ENCODE measurements at places on chromosomes 7 and 10. TPM values are rescaled to one million over a fixed set of nuclear protein-coding genes. Genes with fewer than 3 reads are reported as not detected.

UCN3 gene
- not detected for total RNA-seq

DNA sequence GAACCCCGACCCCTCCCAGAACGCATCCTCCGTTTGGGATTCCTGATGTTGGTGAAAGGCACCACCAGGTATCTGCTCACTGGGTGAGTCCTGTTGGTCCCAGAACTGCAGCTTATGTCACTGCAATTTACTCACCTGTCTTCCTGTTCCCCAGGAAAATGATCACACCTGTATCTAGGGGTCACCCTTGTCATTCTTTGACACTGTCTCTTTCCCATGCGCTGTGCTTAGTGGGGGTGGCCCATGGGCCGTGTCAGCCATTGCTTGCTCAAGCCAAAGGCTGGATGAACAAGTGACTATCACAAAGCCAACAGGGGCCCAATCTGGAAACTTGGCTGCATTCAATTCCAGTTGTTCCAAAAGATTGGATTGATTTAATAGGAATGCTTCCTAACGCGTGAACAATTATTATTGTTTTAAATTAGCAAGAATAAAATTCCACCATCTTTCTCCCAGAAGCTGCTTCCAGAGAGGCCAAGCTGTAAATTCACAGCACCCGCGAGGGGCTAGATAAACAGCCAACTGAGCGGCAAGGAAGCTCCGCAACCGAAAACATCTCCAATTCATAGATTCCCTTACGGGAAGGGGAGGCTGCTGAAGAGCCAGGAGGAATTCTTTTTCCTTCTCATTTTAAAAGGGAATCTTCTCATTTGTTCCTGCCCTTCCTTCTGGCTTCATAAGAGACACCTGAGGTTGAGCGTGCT lies 134.8 kb upstream of the ZMIZ1 start:
- H3K27ac ChIP-seq: no peak overlapping the region
- H3K36me3 ChIP-seq: no peaks in the 10 kb centered on the region
- DNase-seq: no peak

ZNF365 gene
- not detected for total RNA-seq

IDI2 gene
- not detected for total RNA-seq

- peak overlapping the region; percentile 89 for H3K4me3 ChIP-seq
- peak; percentile 50 for DNase-seq
- H3K36me3 ChIP-seq: peaks cover 15% of the 10 kb centered on the region
- H3K27me3 ChIP-seq: no peaks in the 10 kb centered on the region
Observed at GRCh38 chr7:127588697-127589482, 679 bp downstream of the ARF5 start.

ZNF37A gene
- total RNA-seq: 12.6 TPM

GRCh38 chr10:3981300-3981699 lies 196.3 kb upstream of the KLF6 start:
- peaks cover 5% of the 10 kb centered on the region for H3K27me3 ChIP-seq
- H3K4me3 ChIP-seq: no peak overlapping the region
- no peaks in the 10 kb centered on the region for H3K36me3 ChIP-seq
- H3K27ac ChIP-seq: no peak overlapping the region
- DNase-seq: no peak

DNA sequence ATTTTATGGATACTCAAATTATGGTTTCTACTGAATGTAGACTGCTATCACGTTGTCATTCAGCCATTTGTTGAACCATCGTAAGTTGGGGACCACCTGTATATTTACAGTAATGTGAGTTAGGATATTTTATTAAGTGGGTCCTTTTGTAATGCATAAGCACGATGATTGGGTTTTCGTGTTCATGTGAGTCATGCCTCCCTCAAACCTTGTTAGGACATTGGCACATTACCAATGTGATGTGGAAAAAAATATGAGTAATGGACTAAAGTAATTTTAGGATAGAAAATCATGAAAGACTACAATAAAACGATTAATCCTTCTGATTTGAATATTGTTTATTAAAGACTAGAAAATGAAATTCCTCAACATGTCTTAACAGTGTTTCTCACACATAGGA lies 8.7 kb downstream of the SMC3 start:
- peaks cover 13% of the 10 kb centered on the region for H3K36me3 ChIP-seq
- H3K4me3 ChIP-seq: no peak overlapping the region
- no peak for DNase-seq
- H3K4me1 ChIP-seq: peaks cover 21% of the 10 kb centered on the region
- H3K27ac ChIP-seq: no peak overlapping the region

GRCh38 chr10:132467464-132468149 lies 70.0 kb upstream of the INPP5A start:
- no peak for DNase-seq
- peaks cover 76% of the 10 kb centered on the region for H3K27me3 ChIP-seq
- no peak overlapping the region for H3K27ac ChIP-seq
- peak overlapping the region; percentile 7 for H3K4me3 ChIP-seq
- no peaks in the 10 kb centered on the region for H3K36me3 ChIP-seq

DNA sequence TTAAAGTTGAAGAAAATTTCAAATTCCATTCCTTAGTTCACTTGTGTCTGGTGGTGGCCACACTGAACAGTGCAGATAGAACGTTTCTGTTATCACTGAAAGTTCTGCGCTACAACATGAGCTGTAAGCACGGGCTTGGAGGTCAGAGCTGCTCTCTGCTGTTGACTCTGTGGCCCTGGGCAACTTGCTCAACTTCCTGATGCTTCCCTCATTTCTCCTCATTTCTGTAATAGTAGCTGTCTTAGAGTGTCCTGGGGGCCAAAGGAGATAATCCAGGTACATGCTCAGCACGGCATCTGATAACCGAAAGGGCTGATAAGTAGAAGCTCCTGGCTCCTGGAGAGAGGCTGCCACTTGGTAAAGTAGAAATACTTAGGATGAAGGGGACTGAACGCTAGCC lies 92.3 kb upstream of the DUSP5 start:
- H3K36me3 ChIP-seq: no peaks in the 10 kb centered on the region
- no peaks in the 10 kb centered on the region for H3K27me3 ChIP-seq
- DNase-seq: no peak
- H3K4me1 ChIP-seq: peaks cover 7% of the 10 kb centered on the region

GRCh38 chr10:52568309-52568708 lies 204.3 kb downstream of the MBL2 start:
- H3K27me3 ChIP-seq: no peaks in the 10 kb centered on the region
- no peak overlapping the region for H3K27ac ChIP-seq
- no peaks in the 10 kb centered on the region for H3K4me1 ChIP-seq
- no peak overlapping the region for H3K4me3 ChIP-seq
- H3K36me3 ChIP-seq: no peaks in the 10 kb centered on the region

PHKG1 gene
- 0.44 TPM for total RNA-seq

SH3PXD2A gene
- 11.3 TPM for total RNA-seq

MACROH2A2 gene
- 41.6 TPM for total RNA-seq

AOAH gene
- total RNA-seq: not detected

GRCh38 chr10:111114758-111115500 lies 38.1 kb downstream of the ADRA2A start:
- DNase-seq: no peak
- peaks cover 10% of the 10 kb centered on the region for H3K27me3 ChIP-seq
- no peak overlapping the region for H3K27ac ChIP-seq
- no peaks in the 10 kb centered on the region for H3K36me3 ChIP-seq

GPRIN2 gene
- total RNA-seq: not detected

GRCh38 chr7:132022188-132022587 lies 465.8 kb upstream of the PODXL start:
- no peak overlapping the region for H3K27ac ChIP-seq
- no peaks in the 10 kb centered on the region for H3K36me3 ChIP-seq
- DNase-seq: no peak

- no peak for DNase-seq
- no peak overlapping the region for H3K4me3 ChIP-seq
- peaks cover 94% of the 10 kb centered on the region for H3K36me3 ChIP-seq
- H3K27me3 ChIP-seq: no peaks in the 10 kb centered on the region
Observed at GRCh38 chr10:79206300-79207095, 137.7 kb downstream of the ZMIZ1 start.

CYP2C18 gene
- total RNA-seq: not detected

DNA sequence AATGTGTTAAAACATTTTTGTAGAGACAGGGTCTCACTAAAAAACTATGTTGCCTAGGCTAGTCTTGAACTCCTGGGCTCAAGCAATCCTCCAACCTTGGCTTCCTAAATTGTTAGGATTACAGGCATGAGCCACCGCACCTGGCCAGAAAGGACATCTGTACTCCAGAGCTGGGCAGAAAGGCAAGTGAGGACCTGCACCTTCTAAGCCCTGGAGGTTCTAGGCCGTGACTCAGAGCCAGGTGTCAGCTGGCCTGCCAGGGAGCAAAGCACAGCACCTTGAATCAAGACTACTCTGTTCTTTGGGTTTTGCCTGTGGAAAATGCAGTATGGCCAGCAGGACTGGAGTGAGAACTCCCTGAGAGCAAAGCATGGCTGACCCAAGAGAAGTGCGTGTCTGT lies 396.5 kb downstream of the ADRA2A start:
- no peak overlapping the region for H3K4me3 ChIP-seq
- no peaks in the 10 kb centered on the region for H3K36me3 ChIP-seq
- H3K4me1 ChIP-seq: peaks cover 27% of the 10 kb centered on the region

- no peak overlapping the region for H3K27ac ChIP-seq
- H3K4me1 ChIP-seq: peaks cover 21% of the 10 kb centered on the region
- no peak overlapping the region for H3K4me3 ChIP-seq
- peak; percentile 20 for DNase-seq
- H3K36me3 ChIP-seq: no peaks in the 10 kb centered on the region
- no peaks in the 10 kb centered on the region for H3K27me3 ChIP-seq
Observed at GRCh38 chr10:48364659-48365405, 58.4 kb downstream of the MAPK8 start.

DNA sequence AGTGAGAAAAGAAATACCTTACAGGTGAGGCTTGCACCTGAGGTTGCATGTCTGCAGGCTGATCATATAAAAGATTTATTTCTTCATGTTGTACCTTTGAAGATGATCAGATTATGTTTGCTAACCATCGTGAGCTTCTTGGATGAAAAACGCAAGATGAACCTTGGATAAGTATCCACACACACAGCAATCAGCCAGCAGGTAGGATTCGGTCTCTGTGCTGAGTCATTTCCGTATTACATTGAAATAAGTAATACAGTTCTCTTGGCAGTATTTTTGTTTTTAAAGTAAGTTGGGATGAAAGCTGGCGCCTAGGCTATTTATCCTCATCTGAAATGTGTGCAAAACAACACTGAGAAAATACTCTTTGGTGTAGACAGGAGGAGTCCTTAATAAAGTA lies 109.0 kb upstream of the PRKCQ start:
- no peaks in the 10 kb centered on the region for H3K27me3 ChIP-seq
- no peaks in the 10 kb centered on the region for H3K36me3 ChIP-seq
- H3K4me3 ChIP-seq: no peak overlapping the region

HOXA9 gene
- total RNA-seq: not detected

RPEL1 gene
- total RNA-seq: 0.10 TPM

- no peak overlapping the region for H3K27ac ChIP-seq
- H3K36me3 ChIP-seq: no peaks in the 10 kb centered on the region
- no peak overlapping the region for H3K4me3 ChIP-seq
- no peaks in the 10 kb centered on the region for H3K4me1 ChIP-seq
- H3K27me3 ChIP-seq: peaks cover 8% of the 10 kb centered on the region
Observed at GRCh38 chr10:127918572-127918971, 11.7 kb downstream of the PTPRE start.

Measured in HepG2 (cell line).